ENCODE measurements at places on chromosomes 11 and 22. TPM values are rescaled to one million over a fixed set of nuclear protein-coding genes. Genes with fewer than 3 reads are reported as not detected.

The TMEM151A gene
- 0.19 TPM for total RNA-seq

The CDC42BPG gene
- 20.7 TPM for total RNA-seq

The EXPH5 gene
- total RNA-seq: 9.5 TPM

The ARHGEF17 gene
- 68.2 TPM for total RNA-seq

The TRIM44 gene
- 88.9 TPM for total RNA-seq

The TRPM5 gene
- 0.25 TPM for total RNA-seq

The MS4A7 gene
- 47.6 TPM for total RNA-seq

The OR4D5 gene
- total RNA-seq: not detected

The RFPL1 gene
- not detected for total RNA-seq

The HIPK3 gene
- total RNA-seq: 162 TPM

The PTPRCAP gene
- total RNA-seq: 20.3 TPM

The FIBIN gene
- total RNA-seq: 85.4 TPM

The HEPACAM gene
- total RNA-seq: not detected

The CFAP300 gene
- total RNA-seq: 8.2 TPM

The OR10A2 gene
- total RNA-seq: not detected

The CCDC87 gene
- total RNA-seq: 1.0 TPM

The DEFB131B gene
- total RNA-seq: not detected

The TMPRSS13 gene
- total RNA-seq: 1.9 TPM

The TSGA10IP gene
- total RNA-seq: not detected

The SAC3D1 gene
- total RNA-seq: 6.8 TPM

The NTM gene
- 10.3 TPM for total RNA-seq

The CCDC15 gene
- 1.5 TPM for total RNA-seq

The CD6 gene
- 6.7 TPM for total RNA-seq

The MISFA gene
- 3.6 TPM for total RNA-seq

The FZD4 gene
- total RNA-seq: 41.4 TPM

The TMPRSS4 gene
- 234 TPM for total RNA-seq

The CDHR5 gene
- 7.0 TPM for total RNA-seq

The TTLL12 gene
- total RNA-seq: 26.3 TPM

The SUSD2 gene
- total RNA-seq: 14.8 TPM

The MPZL2 gene
- total RNA-seq: 111 TPM

The NOX4 gene
- 13.0 TPM for total RNA-seq

The APOA5 gene
- not detected for total RNA-seq

The CHCHD10 gene
- 190 TPM for total RNA-seq

The CHST1 gene
- total RNA-seq: 2.8 TPM

The C11orf87 gene
- total RNA-seq: not detected

The MLC1 gene
- total RNA-seq: 0.28 TPM

The NXPE2 gene
- 0.22 TPM for total RNA-seq

The SCGB1C1 gene
- not detected for total RNA-seq

The MS4A6E gene
- total RNA-seq: 0.38 TPM

The BUD13 gene
- total RNA-seq: 14.1 TPM

The UPK3A gene
- not detected for total RNA-seq

The MUC6 gene
- total RNA-seq: 3.0 TPM

The SELENOH gene
- total RNA-seq: 115 TPM

The TREH gene
- total RNA-seq: 1.0 TPM

The TMEM132A gene
- total RNA-seq: 19.1 TPM

The MYBPC3 gene
- 0.19 TPM for total RNA-seq
